ENCODE measurements at places on chromosomes 6 and 20.

DNA sequence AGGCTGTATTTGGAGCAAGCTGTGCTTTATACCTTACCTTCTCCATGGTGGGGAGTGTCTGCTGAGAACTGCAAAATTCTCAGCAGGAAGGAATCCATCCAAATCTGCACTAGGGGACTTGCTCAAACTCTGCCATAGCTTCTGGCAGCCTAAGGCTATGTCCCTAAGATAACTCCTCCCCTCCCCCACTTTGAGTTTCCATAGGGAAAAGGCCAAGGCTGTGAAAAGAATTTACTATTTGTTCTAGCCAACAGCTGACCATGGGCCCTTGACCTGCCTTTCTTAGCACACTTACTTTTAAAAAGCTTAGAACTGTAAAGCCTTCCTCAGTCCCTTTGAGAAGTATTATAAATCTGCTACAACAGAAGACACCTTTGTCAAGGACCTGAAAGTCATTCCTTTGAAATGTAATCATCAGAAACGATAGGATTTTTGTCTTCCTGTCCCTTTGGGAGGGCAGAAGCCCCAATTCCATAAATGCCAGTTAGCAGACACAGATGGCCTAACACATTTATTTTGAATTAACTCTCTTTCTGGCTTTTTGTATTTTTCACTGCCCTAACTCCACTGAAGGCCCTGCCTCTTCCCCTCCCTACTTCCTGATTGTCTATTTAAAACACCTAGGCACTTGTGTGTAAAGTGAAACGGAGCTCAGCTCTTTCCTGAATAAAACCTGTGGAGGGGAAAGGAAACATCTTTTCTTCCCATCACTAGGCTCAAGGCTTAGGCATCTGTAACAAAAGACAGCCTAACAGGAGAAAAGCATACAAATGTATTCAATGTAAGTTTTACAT, 157.1 kb downstream of the AKAP7 start:
- DNase-seq, result no peak

- no peak for DNase-seq
These were observed 39.6 kb downstream of the ELMO2 start for GRCh38 chr20:46366826-46367225.

DNA sequence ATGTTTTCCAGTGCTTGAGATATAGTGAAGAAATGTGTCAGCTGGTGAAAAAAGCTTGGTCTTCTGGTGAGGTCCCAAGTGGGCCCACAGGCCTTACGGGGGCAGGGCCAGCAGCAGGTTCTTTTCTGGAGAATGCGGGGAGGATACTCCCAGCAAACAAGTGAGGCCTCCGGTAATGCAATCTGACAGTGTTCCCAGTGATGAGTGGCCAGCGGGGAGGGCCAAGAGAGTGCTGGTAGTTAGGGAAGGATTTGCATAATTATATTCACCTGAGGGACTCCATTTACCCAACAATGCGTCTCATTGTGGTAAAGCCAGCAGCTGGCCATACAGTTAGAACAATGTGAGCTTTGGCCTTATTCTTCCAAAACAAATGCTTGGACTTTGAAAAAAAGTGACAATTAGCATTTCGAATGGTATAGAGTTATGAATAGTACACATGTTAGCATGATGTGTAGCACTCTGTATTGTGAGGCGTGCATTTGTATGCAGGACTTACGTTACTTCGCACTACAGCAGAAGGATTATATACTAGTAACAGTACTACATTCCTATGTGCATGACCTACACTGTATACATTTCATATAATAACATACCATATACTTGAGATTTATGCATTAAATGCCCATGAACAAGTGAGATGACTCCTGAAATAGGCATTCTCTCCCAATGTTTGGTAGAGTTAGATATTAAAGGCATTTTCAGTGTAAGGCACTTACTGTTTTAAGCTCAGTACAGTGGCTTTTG, 69.8 kb downstream of the MYB start:
- no peak for DNase-seq

GRCh38 chr20:64160118-64160517, 4.1 kb upstream of the MYT1 start:
- no peak for DNase-seq

DNA sequence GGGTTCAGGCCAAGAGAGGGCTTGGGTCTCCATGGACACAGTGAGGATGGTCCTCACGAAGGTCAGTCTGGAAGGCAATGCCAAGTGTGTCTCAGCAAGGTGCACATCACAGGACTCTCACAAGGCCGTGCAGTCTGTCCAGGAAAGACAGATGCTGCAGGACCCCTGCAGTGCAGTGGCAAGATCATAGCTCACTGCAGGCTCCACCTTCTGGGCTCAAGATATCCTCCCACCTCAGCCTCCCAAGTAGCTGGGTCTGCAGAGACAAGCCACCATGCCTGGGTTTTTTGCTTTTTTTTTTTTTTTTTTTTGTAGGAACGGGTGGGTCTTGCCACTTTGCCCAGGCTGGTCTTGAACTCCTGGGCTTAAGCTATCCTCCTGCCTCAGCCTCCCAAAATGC, 26.4 kb downstream of the ZMYND8 start:
- no peak for DNase-seq

GRCh38 chr20:51513545-51513944, 29.0 kb downstream of the NFATC2 start:
- no peak for DNase-seq

GRCh38 chr6:170172392-170172791, 118.5 kb downstream of the DLL1 start:
- no peak for DNase-seq

DNA sequence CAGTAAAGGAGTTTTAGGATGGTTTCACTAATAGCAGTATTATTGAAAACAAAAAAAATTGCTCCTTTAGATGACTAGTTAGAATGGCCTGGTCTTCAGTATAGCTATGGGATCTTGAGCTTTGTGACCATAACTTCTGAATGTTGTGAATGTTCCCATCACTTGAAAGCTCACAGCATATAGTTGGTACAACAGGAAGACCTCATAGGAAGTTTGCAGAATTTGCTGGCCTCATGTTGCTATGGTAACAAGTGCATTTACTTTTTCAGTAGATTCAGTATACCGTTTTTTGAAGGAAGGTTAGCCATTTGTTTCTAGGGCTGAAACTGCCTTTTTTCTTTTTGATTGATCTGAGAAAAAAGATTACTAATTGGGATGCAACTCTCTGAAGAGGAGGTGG, 8.3 kb downstream of the PHF3 start:
- no peak for DNase-seq

- DNase-seq, result no peak
These were observed 140.7 kb downstream of the FUT9 start for GRCh38 chr6:96156425-96156824.

Measured in astrocyte (in vitro differentiated cells and primary cell).